ENCODE measurements at places on chromosomes 7 and 10.

- no peak for DNase-seq
Observed at GRCh38 chr7:41222746-41223145, 480.1 kb downstream of the INHBA start.

DNA sequence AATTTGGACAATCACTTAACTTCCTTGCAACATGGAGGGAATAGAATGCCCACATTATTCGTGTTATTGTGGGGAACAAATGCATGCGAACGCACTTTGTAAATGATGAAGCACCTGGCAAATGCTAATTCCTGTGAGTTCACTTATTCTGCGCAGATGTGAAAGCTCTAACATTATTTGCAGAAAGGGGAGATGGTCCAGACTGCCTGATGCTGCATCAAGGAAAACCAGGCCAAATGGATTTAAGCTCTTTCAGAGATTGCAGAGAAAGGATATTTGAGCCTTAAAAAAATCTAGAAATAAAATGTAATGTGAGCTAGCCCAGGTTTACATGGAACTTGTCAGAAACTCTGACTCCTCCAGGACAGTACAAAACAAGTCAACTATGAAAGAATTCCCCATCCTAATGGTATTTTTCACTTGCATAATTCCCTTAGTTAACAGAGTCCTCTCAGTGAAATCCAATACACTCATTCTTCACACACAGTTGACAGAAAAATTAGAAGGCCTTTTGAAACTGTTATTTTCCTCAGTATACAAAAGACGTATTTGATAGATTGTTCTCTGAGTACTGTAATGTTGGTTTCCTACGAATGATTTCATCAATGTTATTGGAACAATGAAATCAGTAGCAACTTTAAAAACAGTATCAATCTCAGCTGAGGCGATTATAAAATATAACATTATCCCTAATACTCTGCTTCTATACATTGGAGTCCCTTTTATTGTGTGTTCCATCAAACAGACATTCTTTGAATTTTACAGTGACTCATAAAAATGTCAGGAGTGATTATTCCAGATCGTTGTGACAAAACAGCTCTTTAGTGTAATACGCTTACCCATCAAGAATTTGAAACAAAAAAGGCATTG is 136.3 kb upstream of the ANK3 start:
- peak; percentile 64 for DNase-seq

- DNase-seq, result peak; percentile 58
Observed at GRCh38 chr10:63217120-63217605, 84.0 kb downstream of the NRBF2 start.

- no peak for DNase-seq
Observed at GRCh38 chr7:52838981-52839411, 196.4 kb upstream of the POM121L12 start.

DNA sequence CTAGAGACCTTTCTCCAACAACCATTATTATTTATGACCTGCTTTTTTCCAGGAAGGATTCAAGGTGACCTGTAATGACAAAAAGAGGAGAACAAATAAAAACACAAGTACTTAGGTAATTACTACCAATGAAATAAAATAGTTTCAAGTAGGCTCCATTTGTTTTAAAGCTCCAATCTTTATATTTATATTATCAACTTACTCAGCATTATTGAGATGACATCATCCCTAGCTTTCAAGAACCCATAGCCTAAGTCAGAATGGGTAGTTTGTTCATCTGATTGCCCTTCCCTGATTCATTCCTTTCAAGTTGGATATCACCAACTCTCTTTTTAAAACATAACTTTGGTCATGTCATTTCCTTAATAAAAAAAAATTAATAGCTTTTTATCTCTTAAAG is 131.5 kb downstream of the GRM3 start:
- no peak for DNase-seq

All from midbrain (tissue), 1 donor.